ENCODE measurements at places on chromosomes 4 and X. TPM values are rescaled to one million over a fixed set of nuclear protein-coding genes. Genes with fewer than 3 reads are reported as not detected.
A peak's percentile ranks its signal among the peaks of the same experiment; 100 is the strongest.

PLS3 gene
- total RNA-seq, result 443 TPM

DNA sequence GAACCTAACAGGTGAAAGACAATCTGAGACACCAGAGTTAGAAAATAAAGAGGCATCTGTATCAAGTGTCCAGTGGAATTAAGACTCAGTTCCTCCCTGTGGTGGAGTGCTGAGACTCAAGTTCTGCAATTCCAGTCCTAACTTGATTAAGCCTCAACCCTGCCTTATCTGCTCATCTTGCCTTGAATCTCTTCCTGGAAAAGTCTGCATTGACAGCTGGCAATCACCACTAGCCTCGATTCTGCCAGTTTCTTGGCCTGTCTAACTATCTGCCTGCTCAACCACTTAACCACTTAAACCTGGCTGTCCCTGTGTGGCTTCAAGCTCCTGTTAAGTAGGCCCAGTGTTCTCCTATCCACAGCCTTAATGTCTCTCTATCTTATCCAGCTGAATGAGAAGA lies 22.4 kb upstream of the NEIL3 start:
- DNase-seq, result no peak

DNA sequence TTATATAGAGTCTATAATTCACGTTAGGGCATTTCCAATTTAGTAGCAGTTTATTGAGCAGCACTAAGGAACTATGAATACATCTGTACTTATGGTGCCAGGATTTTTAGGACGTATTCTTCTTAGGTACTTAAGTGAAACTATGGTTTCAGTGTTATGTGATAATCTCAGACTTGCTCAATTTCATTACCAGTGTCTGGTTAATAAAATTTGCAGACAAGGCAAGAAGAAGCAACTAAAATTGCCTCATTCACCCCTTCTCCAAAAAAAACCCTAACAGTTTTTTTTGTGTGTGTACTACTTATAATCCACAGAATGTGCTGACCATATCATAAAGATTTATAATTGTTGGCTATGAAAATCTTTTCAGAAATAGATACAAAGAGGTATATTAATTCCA lies 6.0 kb upstream of the CXCL10 start:
- no peak for DNase-seq

- no peak for DNase-seq
These were observed 25.6 kb upstream of the SORBS2 start for GRCh38 chr4:185837415-185838103.

- DNase-seq, result peak; percentile 71
These were observed at the start of gene SPOCK3 for GRCh38 chr4:167234316-167234881. Gene SPOCK3 (minus strand): TSS chr4:167234494.

DNA sequence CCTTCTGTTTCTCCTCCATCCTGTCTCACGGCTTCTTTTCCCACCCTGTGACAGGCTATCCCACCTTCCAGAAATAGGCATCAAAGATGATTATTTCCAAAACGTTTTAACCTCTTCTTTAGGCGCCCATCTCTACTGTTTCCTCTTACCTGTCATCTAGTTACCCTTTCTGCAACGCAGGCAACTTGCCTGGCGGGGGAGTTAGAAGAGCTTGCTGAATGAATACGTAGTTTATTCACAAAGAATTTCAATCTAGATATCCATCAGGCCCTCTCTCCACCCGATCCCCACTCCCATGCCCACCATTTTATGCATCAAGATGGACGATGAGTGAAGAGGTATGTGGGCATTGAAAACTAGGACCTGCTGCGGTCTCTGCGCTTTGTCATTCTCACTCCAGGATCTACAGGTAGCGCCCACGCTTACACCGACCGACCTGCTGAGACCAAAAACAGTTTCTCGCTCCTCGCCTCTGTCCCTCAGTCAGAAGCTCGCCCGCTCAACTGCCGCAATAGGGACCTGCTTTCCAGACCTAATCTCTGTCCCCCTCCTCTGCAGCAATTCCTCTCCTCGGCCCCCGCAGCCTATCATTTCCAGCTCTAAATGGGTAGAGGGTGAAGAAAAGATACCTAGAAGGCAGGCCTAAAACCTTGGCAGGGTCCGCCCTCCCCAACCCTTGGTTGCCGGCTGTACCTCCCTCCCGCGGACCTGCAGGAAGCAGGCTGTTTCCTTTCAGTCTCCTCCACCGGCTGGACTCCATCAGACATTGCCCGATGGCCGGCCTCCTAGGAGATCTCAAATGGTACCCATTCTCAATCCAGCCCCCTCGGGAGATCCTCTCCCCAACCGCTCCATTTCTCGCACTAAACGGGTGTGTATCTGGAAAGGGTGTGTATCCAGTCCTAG lies 624 bp downstream of the BEX5 start:
- no peak for DNase-seq

GRCh38 chrX:13605611-13606010 lies 36.2 kb downstream of the EGFL6 start:
- no peak for DNase-seq

- no peak for DNase-seq
These were observed 155.9 kb upstream of the WDR1 start for GRCh38 chr4:10272511-10272910.

DNA sequence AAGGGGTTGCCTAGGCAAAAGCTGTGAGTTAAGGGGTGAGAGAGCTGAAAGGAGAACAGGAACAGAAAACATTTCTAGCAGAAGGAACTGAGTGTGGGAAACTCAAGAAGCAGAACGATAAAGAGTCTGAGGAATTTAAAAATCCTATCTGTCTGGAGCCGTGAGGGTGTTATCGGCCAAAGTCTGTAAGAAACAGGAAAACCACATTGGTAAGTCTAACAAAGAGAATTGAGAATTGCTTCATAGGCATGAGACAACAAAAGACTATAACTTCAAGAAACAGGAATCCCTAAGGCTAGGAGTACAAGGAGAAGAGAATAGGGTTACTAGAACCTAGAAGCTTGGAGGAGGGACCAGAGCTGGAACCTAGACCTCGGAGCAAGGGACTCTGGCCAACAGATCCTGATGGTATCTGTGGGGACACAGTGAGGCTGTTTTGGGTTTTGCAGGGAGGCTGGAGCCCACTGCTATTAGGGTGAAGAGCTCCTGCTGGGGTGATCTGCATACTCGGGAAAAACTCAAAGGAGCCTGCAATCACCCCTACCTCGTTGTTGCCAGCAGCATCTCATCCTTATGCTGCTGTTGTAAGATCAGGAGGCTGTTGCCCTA lies 175.6 kb downstream of the FBXO8 start:
- DNase-seq, result no peak

PCYT1B gene
- 17.1 TPM for total RNA-seq

- DNase-seq, result no peak
These were observed 1009.0 kb upstream of the LCORL start for GRCh38 chr4:19030536-19030935.

GRCh38 chr4:145618210-145618931 lies 814 bp upstream of the MMAA start:
- DNase-seq, result no peak

CENPVL2 gene
- total RNA-seq, result 0.49 TPM

- DNase-seq, result no peak
These were observed 65.6 kb downstream of the MCF2 start for GRCh38 chrX:139642241-139642927.

DNA sequence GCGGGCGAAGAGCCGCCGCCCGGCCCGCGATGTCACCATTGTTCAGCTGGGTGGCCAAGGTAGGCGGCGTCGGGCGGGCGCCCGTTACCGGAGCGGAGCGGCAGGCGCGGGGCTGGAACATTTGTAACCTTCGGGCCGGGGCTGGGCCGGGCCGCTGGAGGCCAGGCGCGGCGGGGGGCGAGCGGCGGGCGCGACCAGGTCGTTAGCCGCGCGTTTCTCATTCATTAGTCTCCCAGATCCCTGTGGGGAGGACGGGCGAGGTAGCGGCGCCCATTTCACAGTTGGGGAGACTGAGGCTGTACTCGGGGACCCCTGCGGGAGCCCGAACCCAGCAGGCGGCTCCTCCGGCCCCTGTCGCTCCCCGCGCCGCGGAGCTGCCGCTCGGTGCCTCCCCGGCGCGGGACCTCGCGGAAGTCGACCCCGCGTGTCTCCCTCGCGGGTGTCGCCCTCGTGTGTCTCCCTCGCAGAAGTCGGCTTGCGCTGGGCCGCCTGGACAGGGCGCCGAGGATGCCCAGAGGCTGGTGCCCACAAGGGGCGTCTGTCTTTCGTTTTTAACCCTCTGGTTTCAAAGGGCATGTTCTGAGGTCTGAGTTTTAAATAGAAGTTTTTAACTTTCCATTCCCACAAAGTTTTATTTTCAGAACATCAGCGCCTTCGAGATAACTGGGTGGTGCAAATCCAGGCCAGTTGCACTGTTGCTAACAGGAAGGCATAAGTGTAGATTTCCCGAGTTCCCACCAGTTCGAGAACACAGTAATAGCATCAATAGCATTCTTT lies 17.5 kb downstream of the PTTG2 start:
- peak; percentile 62 for DNase-seq

DNA sequence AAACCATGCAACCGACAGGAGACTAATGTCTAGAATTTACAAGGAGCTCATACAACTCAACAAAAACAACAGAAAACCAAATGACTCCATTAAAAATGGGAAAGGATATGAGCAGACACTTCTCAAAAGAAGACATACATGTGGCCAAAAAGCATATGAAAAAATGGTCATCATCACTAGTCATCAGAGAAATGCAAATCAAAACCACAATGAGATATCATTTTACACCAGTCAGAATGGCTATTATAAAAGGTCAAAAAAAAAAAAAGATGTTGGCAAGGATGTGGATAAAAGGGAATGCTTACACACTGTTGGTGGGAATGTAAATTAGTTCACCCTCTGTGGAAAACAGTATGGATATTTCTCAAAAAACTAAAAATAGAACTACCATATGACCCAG lies 50.5 kb upstream of the CHRDL1 start:
- no peak for DNase-seq

GLRA3 gene
- 0.02 TPM for total RNA-seq

SYN1 gene
- total RNA-seq, result 3.7 TPM

SH3TC1 gene
- 24.0 TPM for total RNA-seq

PAGE1 gene
- not detected for total RNA-seq

KLB gene
- total RNA-seq, result not detected
